ENCODE measurements at places on chromosomes 13 and 19.

GRCh38 chr13:112764864-112765561 is 75.2 kb downstream of the ATP11A start:
- no peak for DNase-seq

DNA sequence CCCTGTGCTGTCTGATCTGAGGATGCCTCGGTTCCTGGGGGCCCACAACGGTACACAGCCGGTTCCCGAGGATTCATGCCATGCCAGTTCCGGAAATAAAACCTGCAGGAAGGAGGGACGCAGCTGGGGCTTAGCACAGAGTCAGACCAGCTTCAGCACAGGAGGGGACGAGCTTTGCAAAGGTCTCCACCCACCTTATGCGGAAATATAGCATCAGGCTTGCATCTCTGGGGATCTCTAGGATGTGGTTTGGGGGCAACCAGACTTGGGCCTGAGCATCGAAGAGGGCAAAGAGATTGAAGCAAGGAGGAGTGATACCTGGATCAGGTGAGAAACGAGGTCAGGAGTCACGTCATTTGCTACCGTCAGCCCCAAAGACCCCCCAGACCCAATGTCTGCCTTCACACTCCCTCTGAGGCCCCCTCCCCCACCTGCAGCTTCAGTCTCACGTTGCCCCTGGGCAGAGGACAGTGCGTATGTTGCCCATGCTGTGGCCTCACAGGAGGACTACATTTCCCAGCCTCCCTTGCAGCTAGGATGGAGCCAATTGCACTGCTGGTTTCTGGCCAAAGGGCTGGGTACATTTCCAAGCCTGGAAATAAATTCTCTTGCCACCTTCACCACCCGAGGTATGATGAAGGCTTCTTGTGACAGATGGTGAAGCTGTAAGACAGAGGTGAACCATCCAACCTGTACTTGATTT is 12.1 kb downstream of the TYK2 start:
- DNase-seq: no peak

DNA sequence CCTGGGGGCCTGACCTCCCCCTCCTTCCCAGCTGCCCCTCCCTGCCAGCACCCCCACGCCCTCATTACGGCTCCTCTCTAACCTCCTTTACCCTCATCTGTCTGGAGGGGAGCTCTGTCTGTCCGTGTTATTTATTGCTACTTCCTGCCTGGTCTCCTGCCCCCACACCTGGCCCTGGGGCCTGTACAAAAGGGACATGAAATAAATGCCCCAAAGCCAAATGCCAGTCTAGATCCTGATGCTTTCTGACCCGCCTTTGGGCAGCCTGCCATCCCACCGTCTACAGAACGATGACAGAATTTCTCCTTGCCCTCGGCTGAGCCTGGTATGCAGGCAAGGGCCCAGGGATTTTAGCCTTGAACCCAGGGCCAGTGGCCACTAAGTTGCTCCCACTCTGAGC is 15.4 kb upstream of the CD22 start:
- no peak for DNase-seq

- DNase-seq: no peak
Observed at GRCh38 chr13:111514610-111515306, 194.3 kb downstream of the TEX29 start.

GRCh38 chr19:14672188-14672872 is 2.3 kb downstream of the ADGRE3 start:
- no peak for DNase-seq

GRCh38 chr13:34003656-34004055 is 185.7 kb downstream of the RFC3 start:
- DNase-seq: no peak

DNA sequence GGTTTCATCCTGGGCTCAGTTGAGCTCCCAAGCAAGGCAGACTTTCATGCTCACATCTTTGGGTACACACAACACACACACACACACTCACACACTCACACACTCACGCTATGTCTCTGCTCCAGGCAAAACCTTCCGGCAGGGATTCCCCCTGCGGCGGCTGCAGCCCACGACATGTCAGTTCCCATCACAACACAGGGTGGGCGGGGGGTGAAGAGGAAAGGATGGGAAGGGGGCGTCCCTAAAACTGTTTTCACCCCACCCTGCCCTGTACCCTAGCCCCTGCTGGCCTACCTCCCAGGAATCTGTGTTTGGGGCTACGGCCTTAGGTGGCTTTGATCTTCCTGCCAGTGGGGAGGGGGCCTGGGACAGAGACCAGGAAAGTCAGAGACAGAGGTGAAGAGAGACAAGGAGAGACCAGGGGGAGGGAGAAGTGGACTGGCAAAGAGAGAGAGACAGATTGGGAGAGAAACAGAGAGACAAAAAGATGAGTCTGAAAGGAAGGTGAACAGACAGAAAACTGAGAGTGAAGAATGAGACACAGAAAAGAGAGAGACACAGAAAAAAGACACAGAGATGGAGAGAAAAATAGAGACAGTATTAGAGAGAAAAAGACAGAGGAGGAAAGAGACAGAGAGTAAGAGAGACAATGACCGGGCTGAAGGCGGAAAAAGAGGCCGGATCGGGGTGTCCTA is 3.9 kb downstream of the LRFN1 start:
- DNase-seq: no peak

DNA sequence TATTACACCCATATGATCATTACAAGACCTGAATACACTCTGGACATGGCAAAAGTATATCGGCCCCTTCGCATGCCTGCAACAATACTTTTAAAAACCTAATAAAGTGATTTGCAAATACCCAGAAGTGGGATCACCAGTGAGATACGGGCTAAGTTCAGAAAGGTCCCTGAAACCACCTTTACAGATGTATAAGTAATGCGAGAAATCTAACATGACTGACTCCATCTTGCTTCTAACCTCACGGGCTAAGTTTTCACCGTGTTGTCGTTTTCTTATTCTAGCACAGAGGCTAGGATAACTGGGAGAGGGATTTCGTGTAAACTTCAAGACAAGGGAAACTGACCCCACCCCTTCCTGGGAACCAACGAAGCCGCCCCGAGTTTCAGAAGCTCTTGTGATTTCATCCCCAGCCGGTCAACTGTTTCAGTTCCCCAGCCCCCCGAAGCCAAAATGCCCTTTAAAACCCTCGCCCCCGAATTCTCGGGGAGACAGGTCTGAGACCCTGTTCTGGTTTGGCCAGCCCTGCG is 703 bp downstream of the NEK3 start:
- DNase-seq: no peak

- no peak for DNase-seq
Observed at GRCh38 chr13:51002736-51003135, 93.1 kb downstream of the RNASEH2B start.

- DNase-seq: no peak
Observed at GRCh38 chr19:32624410-32624809, 43.4 kb downstream of the PDCD5 start.

DNA sequence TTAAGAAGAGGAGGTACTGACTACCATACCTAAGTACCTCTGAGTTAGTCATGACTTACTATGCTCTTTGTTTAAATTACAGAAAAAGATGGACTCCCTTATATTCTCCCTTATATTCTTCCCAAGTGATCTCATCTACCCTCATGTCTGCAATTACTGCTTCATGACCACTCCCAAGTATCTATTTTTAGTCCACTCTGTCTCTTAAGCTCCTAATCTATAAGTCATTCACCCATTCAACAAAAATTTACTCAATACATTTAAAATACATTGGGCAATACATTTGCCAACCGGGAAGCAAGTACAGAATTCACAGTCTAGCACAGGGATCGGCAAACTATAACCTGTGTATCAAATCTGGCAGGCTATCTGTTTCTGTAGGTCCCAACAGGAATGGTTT is 42.6 kb downstream of the KPNA3 start:
- no peak for DNase-seq

DNA sequence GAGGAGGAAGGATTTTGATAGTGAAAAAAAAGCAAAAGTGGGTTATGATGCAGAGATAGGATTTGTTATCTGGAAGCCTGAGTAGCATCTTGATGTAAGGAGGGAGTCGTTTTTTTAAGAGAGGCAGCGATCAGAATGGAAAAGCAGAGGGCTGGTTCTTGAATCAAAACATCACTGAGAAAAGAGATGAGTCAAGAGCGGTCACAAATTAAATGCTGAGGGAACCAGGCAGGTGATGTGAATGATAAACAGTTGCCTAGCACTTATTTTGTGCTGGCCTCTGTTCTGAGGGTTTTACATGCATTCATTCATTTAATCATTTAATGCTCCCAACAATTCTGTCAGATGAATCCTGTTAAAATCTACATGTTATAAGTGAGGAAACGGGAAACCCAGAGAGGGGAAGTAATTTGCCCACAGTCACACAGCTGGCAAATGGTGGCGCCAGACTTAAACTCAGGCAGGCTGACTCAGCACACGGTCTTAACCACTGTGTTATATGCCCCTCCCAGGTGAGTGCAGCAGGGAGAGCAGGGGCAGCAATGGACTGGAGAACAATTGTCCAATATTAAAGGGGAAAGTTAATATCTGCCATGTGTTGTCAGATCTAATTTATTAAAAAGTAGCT is 21.4 kb downstream of the SIGLECL1 start:
- no peak for DNase-seq

DNA sequence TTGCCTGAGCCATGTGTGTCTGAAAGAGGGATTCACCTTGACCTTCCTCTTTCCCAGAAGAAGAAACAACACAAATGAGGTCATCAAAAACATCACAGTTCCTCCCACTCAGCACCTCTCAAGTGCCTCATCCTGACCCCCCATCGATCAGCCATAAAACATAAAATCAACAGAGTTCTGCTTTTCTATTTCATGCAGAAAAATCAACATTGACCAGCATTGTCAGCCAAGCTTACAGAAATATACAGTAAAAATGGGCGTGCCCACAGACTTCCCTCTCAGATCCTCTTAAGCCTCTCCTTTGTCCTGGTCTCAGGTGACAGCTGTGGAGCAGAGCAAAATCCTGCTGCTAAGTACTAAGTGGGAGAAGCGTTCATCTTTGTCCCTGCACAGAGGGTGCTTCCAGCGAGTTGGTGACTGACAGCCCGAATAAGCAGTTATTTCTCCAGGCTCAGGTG is 213.3 kb downstream of the OLFM4 start:
- DNase-seq: no peak

GRCh38 chr13:107192289-107192688 is 624.4 kb upstream of the ARGLU1 start:
- no peak for DNase-seq

DNA sequence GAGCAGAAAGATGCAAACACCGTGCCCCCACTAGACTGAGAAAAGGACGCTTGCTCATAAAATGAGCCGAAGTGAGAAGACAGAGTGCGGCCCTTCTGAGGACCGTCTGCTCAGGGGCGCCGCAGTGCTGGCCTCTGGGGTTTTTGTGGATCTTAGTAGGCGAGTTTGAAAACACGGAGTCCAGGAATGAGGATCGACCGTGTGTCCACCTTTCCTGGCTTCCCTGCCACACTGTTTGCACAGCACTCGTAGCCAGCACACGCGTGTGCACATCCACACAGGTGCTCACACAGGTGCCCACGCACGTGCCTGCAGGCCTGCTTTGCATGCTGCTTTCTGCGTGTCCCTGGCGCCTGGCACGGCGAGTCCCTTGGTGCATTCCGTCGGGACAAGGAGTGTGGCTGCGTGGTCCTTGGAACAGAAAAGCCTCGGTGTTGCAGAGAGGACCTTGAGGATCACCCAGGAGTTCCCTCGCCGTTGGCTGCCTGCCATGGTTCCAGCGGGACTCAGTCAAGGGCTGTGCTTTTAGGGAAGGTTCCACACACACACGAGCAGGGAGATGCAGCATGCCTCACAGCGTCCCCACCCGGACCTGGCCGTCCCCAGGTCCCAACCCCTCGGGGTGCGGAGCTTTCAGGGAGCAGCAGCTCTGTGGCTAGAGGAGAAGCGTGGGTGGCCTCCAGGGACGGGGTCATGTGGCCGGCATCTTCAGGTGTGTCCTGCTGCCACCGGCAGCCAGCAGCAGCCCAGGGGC is 10.1 kb upstream of the ZNF554 start:
- no peak for DNase-seq
